ENCODE measurements at places on chromosomes 13 and 19.

- DNase-seq: no peak
These were observed 1.1 kb downstream of the BSG start for GRCh38 chr19:573519-573825.

DNA sequence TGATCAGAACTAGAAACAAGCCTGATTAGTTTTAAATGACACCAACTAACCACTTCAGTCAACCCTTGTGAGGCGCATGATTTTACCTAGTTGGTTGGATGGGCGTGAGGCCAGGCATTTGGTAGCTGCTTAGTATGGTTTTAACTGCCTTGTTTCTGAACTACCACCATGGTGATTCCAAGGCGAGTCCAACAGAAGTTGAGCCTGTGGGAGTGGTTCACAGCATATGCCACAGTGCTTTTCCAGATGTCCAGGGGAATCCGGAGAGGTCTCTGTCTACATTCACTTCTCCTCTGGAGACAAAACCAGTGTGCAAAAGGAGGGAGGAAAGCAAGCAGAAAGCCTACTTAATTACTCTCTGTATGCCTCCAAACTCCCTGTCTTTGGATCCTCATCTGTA is 524.1 kb downstream of the GPC6 start:
- no peak for DNase-seq

DNA sequence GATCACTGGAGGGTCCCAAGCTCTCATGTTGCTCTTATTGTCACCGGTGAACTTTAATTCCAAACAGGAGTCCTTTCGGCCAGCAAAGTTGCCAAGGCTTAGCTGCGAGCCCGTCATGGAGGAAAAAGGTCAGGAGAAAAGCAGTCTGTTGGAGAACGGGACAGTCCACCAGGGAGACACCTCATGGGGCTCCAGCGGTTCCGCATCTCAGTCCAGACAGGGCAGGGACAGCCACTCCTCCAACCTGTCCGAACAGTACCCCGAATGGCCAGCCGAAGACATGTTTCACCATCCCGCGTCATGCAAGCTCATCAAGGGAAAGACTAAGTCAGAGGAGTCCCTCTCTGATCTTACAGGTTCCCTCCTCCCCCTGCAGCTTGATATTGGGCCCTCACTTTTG is 10.4 kb downstream of the ZNF91 start:
- DNase-seq: no peak

GRCh38 chr13:32443111-32443510 is 15.2 kb upstream of the N4BP2L1 start:
- no peak for DNase-seq

- DNase-seq: no peak
These were observed 47.1 kb upstream of the ZNF30 start for GRCh38 chr19:34879563-34879962.

DNA sequence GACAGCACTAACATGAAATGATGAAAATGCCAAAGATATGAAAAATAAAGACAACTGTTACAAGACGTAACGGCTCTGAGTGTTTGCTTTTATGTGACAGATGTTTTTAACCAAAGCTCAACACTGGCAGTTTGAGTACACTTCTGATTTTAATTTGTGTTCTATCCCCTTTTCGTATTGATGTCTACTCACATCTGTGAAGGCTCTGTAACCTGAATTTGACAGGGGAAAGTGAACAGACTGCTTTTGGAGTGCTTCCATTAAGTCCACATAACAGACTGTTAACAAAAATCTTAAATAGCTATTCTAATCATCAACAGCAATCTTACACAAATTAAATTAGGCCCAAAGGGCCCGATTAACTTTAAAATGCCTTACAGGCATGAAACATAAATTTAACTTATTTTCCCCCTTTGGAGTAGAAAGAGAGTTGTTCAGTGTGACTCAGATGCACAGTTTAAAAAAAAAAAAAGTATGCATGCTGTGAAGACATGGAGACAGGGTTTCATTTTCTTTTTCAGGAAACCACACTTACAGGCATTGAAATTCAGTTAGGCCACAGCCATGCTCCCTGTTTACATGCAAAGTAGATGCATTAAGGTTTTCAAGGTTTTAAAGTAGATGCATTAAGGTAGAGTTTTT is 16.3 kb upstream of the RNASEH2B start:
- no peak for DNase-seq

- DNase-seq: peak; percentile 61
These were observed 7.1 kb upstream of the DPP9 start for GRCh38 chr19:4730740-4731171.

All from stimulated activated CD4-positive, alpha-beta T cell treated with anti-CD3 and anti-CD28 coated beads, Interleukin-1b, Interleukin-23, amount 100 ng/mL, for 4 hours (primary cell).